Femur (tissue), 1 donor: ENCODE measurements at places on chromosomes 5 and 9.

DNA sequence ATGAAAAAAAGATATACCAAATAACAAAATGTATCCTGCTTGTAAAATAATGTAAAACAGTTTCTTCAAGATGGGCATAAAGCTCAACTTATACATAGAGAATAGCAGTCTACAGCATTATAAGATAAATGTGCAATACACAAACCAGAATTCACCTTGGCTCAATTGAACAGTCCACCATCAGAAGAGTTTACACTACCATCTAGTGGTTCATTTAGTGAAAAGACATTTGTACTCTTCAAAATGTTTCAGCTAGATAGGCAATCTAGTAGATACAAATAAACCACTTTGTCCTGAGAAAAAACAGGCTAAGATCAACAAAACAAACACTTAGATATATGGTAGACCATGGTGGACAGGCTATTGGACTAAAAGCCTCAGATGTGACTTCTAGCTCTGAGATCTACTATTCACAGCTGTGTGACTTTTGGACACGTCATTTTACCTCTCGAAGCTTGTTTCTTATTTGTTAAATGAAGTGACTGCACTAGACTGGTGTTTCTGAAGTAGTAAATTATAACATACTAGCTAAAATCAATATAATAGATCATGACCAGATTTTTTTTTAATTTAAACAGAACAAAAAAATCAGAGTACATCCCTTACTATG lies 22.1 kb upstream of the TPD52L3 start:
- no peak for DNase-seq

GRCh38 chr9:100426189-100426529 lies 784 bp upstream of the MSANTD3 start:
- DNase-seq: no peak

- no peak for DNase-seq
Measured at GRCh38 chr5:403995-404394, 39.0 kb upstream of the EXOC3 start.

DNA sequence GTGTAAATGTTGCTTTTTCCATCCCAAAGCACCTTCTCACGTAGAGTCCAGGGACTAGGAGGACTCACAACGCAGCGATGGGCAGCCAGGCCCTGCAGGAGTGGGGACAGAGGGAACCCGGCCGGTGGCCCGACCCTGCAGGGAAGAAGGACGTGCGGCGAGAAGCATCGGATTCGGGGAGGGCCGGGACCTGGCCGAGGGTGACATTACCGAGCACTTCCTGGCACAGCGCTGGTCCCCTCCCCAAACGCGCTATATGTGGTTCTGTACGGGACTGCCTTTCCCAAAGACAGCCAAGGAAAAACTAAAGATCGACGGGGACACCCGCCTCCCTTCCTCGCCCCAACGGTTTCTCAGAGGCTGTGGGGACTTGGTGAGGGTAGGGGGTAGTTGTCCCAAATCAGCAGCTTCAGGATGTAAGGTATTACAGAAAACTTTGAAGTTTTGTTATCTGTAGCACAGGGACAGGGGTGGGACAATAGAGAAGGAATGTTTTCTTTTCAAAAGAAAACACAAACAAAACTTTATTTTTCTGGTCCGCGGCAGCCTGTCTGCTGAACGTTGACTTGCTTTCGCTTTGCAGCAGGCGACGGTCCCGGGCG lies 887 bp upstream of the MAP3K1 start:
- peak; percentile 63 for DNase-seq

GRCh38 chr5:80796846-80797245 lies 142.1 kb upstream of the DHFR start:
- DNase-seq: no peak

DNA sequence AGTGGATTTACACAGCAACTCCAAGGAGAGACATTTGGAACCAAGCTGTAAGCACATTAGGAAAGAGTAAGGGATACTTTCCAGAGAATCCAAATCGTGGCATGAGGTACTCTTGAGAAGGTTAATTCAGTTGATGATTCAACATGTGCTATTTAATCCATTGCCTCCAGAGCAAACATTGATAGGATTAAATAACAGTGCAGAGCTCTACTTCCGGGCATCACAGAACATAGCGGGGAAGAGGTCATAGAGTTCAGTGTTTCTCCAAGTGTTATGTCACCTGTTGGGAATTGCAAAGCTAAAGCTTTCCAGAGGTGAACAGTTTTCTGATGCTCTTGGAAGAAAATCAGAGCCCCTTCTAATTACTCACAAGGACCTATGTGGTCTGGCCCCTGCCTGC lies 127.5 kb downstream of the PPP2R2B start:
- no peak for DNase-seq

DNA sequence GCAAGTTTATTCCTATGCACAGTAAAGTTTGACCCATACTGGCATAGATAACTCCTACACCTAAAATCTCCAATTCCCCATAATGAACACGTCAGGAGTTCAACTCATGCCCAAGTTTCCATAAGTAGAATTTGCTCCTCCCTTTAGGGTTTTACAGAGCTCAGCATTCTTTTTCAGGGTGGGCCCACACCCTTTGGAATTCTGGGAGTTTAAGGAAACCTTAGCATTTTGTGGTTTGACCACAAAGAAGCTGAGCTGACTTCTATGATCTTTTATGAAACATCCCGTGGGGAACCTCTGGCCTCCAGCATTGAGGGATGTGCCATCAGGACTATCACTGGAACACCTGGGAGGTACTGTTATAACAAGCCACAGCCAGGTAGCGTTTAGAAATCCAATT lies 220.6 kb upstream of the MAP3K1 start:
- no peak for DNase-seq

DNA sequence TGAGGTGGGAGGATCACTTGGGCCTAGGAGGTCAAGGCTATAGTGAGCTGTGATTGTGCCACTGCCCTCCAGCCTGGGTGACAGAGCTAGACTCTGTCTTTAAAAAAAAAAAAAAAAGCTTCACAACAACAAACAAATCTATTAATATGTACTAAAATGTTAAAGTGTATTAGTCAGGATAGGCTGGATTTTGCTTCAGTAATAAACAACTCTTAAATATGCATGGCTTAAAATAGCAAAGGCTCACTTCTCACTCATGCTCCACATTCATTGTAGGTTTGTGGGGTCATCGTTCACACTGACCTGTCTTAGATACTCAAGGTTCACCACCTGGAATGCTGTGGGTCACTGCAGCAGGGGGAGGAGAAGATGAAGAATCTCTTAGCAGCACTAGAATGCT lies 33.8 kb upstream of the COL15A1 start:
- no peak for DNase-seq

- no peak for DNase-seq
Measured at GRCh38 chr5:175094461-175094860, 349.5 kb downstream of the DRD1 start.

- no peak for DNase-seq
Measured at GRCh38 chr9:88303721-88304451, 84.4 kb upstream of the SPIN1 start.

- DNase-seq: no peak
Measured at GRCh38 chr9:70259512-70259802, 679 bp downstream of the SMC5 start.

GRCh38 chr9:81031422-81032029 lies 657.8 kb downstream of the TLE1 start:
- no peak for DNase-seq

DNA sequence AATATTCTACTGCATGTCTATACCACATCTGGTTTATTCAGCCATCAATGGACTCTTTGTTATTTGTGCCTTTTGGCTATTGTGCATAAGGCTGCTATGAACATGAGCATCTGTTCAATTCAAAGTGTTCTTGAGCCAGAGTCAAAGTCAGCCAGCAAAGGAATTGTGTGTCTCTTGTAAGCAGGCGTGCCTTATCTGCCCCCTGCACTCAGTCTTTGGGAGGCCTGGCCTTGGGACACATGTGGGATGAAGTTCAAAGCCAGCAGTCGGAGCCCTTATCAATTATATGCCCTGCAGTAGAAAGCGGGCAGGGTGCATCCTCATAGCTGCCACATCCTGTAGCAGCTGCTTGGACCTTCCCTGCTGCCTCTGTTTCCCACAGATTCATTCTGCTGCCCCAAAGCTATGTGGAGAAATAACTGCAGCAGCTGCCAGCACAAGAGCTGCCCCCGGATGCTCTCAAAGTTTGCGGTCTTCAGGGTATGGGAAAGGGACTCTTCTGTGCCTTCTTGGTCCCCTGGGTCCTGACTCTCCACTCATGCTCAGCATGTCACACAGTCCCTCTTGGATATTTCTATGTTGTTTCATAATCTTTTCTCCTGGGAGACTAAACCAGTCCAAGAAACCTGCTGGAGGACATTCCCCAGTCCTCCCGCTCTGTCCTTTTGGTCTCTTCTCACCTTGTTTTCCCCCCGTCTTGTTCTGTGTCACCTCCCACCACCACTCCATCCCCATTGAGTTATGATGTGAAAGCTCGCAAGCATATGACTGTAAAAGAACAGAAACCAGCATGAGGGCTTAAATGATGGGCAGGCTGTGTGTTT lies 35.9 kb downstream of the STOM start:
- DNase-seq: no peak

GRCh38 chr5:78533356-78533755 lies 115.2 kb downstream of the LHFPL2 start:
- no peak for DNase-seq

GRCh38 chr5:151459680-151460324 lies 12.4 kb downstream of the SLC36A1 start:
- no peak for DNase-seq

DNA sequence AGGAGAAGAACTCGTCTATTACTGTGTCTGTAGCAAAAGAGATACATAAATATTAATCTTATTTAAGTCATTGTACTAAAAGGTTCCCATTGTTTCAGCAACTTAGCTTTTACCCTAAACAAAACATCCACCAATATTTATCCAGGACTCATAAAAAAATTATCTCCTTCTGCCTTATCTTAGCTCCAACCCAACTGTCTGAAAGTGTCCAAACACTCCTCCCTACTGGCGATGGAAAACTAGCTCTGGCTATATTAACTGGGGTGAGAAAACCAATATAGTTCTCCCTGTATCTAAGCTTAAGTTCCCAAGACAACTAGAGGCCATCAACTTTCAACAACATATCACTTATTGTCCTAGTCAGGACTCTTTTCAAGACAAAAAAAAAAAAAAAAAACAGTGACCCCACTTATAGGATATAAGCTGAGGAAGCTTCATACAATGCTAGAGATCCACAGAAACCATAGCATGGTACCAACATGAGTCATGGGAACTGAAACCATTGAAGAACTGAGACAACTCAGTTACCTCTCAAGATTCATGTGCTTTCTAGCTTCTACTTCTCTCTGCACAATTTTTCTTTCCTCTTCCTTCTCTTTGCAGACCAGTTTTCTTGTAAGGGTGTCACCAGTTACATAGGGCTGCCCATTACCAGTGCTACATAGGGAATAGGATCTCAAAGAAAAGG lies 150.7 kb upstream of the RASA1 start:
- DNase-seq: no peak

- DNase-seq: peak; percentile 88
Measured at GRCh38 chr5:150778517-150779396, at the start of gene SMIM3. TSS of gene SMIM3 (plus strand) at chr5:150778757. CDS start at chr5:150795441, 16,684 bp downstream.

DNA sequence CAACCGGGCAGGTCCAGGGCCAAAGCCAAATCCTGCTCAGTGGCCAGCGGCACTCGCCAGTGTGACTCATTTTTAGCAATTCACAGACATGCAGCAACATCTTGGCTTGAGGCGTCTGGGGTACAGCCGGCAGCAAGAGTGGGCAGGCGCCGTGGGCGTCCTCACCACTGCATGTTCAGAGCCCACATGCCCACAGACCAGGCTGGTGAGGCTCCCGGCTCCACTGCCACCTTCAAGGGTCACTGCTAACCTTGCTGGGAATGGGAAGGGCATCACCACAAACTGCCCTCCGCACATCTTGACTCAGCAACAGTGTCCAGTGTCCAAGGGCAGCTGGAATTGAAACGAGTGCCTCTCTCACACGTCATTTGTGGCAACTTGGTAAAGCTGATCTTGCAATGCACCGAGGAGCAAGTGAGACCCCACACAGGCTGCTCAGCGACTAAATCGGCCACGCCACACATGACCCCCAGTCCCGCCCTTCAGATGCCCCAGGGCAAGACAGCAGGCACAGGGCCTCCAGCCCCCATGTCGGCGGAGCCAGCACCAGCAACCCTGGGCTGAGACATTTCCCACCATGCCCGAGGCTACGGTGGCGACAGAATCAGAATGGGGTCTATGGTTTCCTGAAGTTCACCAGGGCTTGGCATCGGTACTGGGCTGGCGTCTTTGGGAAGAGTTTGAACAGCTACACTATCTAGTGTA lies 140.3 kb downstream of the ROR2 start:
- DNase-seq: no peak

- no peak for DNase-seq
Measured at GRCh38 chr9:137814436-137814835, 63.1 kb upstream of the CACNA1B start.

- no peak for DNase-seq
Measured at GRCh38 chr9:98333703-98334582, 78.5 kb upstream of the TBC1D2 start.

DNA sequence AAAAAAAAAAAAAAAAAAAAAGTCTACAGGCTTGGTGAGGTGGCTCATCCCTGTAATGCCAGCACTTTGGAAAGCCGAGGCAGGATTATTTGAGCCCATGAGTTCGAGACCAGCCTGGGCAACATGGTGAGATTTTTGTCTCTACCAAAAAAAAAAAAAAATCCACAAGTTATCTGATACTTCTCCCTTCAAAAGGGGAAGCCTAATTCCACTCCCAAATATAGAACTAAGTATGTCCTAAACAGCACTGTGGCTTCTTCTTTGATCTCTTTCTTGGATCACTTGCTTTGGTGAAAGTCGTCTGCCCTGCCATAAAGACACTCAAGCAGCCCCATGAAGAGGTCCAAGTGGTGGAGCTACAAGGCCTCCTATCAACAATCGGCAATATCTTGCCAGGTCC lies 18.8 kb upstream of the STING1 start:
- DNase-seq: no peak

- no peak for DNase-seq
Measured at GRCh38 chr5:7848296-7848695, 2.6 kb downstream of the CFAP90 start.

- no peak for DNase-seq
Measured at GRCh38 chr9:113522858-113523257, 59.3 kb downstream of the RGS3 start.

- DNase-seq: no peak
Measured at GRCh38 chr5:139181322-139181730, 16.8 kb downstream of the SIL1 start.

DNA sequence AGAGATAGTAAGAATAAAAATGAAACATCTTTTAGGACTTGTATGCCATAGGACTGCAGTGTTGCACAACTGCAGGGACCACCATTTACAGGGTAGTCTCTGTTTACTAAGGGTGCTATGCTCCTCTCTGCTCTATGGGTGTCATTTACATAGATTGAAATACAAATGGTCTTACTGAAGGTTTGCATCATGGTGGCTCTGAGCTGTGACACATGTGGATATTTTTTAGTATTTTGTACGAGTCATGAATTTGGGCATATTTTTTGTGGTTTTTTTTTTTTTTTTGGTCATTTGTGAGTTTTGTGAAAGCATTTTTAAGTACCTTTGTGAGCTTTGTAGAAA lies 47.4 kb downstream of the CSNK1G3 start:
- DNase-seq: no peak

GRCh38 chr5:150529555-150529954 lies 21.6 kb downstream of the NDST1 start:
- no peak for DNase-seq

- DNase-seq: no peak
Measured at GRCh38 chr5:139955616-139956273, 87.4 kb downstream of the NRG2 start.

GRCh38 chr9:13500034-13500433 lies 220.5 kb upstream of the MPDZ start:
- peak; percentile 24 for DNase-seq

GRCh38 chr5:118392491-118392890 lies 595.9 kb downstream of the DTWD2 start:
- DNase-seq: no peak

- DNase-seq: no peak
Measured at GRCh38 chr9:123423311-123423640, 67.3 kb downstream of the CRB2 start.
